Osteoblast (primary cell): ENCODE measurements at places on chromosomes 16 and 17.

DNA sequence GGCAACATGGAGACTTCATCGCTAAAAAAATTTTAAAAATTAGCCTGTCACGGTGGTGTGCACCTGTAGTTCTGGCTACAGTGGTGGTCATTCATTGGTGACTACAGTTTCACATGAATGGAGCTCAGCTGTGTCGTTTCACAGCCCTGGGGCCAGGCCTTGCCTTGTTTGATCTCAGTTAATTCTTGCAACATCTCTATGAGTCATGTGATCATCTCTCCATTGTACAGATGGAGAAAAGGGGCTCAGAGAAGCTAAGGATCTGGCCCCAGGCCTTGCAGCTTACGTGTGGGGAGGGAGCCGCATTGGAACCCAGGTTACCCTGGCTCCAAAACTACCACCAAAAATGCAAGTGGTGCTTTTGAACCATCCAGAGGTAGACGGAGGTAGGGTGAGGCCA, 49.4 kb downstream of the GDE1 start:
- DNase-seq = no peak

- no peak for DNase-seq
Observed at GRCh38 chr16:51035711-51036110, 115.4 kb downstream of the SALL1 start.

DNA sequence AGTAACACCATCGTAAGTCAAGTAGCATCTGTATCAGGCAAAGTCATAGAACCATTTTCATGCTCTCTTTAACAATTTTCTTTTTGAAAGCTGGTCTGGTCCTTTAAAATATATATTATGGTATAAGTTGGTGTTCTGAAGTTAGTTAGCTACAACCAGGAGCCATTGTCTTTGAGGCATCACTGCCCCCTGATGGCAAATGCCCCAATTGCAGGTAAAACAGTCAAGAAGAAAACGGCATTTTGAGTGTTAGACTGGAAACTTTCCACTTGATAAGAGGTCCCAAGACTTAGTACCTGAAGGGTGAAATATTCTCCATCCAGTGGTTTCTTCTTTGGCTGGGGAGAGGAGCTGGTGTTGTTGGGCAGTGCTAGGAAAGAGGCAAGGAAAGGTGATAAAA, 14.1 kb downstream of the TP53 start:
- DNase-seq = no peak

GRCh38 chr16:3992297-3993051, 112.0 kb upstream of the CREBBP start:
- peak; percentile 37 for DNase-seq

GRCh38 chr17:1753767-1754429, 8.0 kb upstream of the SERPINF1 start:
- DNase-seq = peak; percentile 27

- peak; percentile 60 for DNase-seq
Observed at GRCh38 chr16:12323007-12323758, 346.6 kb downstream of the SNX29 start.

- DNase-seq = peak; percentile 65
Observed at GRCh38 chr16:3587547-3588110, 10.4 kb upstream of the NLRC3 start.

DNA sequence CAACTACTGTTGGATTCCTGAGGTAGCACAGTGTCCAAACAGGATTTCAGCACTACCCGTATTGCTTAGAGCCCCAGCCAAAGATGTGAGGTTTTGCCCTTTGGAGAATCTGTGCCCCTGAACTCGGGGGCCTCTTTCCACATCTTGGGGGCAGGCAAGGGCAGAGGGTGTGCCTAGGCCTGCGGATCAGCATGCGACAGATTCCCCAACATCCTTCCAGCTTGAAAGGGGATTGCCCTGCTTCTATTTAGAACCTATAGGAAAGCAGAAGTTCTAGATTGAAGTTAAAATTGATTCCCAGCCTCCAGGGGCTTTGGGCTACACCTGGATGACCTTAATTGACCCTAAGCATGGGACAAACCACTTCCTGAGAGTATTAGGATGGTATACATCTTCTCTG, 19.6 kb downstream of the NOD2 start:
- DNase-seq = no peak

DNA sequence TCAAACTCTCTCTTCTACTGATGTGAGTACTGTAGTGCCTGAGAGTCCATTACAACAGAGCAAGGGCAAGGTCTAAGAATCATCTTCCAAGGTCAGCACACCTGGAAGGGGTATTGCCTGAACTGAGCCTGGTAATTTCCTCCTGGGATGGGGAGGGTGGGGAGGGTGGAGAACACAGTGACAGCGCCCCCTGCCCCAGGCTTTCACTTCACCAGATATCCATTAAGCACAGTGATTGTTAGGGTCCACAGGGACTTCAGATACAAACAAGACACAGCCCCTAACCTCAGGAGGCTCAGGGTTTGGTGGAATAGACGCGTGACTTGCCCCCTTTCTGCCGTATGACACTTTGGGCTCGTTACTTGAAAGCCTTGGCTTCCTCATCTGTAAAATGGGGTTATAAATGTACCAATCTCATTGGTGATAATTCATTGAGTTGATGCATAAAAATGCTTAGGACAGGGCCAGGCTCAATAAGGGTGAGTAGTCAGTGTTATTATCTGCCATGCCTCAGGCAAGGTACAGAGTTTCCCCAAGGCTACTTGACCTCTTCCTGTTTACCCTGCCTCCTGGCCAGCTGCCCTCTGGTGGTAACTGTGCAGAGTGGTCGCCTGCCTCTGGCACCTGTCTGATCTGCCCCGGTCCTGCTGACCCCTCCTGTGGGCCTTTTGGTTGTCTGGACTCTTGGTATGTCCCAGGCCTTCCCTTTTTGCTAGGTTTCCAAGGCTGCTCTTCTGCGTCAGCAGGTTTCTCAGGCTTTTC, 13.1 kb upstream of the BRD7 start:
- no peak for DNase-seq

DNA sequence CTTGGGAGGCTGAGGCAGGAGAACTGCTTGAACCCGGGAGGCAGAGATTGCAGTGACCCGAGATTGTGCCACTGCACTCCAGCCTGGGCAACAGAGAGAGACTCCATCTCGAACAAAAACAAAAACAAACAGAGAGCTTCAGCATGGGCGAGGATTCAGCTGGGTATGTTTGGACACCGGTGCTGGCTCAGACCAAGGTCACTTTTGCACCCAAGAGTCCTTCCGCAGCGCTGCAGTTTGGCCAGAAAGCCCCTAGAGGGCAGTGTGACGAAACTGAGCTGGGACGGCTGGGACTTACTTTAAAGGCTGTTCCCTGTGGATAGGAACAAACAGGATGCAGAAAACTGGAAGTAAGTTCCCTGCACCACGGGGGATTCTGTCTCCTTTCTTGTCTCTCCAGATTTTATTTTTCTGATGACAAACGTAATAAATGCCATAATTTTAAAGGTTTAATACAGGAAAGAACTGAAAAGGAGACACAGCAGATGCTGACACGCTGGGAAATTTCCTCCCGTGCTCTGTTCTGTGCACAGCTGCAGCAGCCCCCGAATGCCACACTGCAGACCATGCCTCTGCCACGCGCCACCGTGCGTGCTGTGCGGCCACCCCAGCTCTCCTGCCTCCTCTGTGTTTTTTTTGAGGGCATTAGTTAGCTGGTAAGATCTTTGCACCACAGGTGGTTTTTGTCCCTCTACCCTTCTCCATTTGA, 25.2 kb upstream of the USP36 start:
- peak; percentile 93 for DNase-seq

DNA sequence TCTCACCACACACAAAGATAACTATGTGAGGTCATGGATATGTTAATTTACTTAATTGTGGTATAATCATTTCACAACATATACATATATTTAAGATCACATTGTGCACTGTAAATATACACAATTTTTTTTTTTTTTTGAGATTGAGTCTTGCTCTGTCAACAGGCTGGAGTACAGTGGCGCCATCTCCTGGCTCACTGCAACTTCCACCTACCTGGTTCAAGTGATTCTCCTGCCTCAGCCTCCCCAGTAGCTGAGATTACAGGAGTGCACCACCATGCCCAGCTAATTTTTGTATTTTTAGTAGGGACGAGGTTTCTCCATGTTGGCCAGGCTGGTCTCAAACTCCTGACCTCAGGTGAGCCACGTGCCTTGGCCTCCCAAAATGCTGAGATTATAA, 11.5 kb upstream of the PRSS54 start:
- DNase-seq = no peak

DNA sequence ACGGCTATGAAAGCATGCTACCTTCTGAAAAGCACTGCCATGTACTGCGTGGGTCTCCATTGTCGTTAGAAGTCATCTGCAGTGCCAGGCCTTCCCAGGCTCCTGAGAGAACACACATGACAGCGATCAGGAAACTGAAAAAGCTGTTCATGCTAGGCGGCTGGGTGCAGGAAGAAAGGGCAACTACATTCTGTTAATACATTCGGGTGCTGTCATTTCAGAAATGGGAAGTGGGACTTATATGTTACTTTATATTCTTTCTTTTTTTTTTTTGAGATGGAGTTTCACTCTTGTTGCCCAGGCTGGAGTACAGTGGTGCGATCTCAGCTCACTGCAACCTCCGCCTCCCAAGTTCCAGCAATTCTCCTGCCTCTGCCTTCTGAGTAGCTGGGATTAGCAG, 19.9 kb downstream of the CFAP20 start:
- no peak for DNase-seq

DNA sequence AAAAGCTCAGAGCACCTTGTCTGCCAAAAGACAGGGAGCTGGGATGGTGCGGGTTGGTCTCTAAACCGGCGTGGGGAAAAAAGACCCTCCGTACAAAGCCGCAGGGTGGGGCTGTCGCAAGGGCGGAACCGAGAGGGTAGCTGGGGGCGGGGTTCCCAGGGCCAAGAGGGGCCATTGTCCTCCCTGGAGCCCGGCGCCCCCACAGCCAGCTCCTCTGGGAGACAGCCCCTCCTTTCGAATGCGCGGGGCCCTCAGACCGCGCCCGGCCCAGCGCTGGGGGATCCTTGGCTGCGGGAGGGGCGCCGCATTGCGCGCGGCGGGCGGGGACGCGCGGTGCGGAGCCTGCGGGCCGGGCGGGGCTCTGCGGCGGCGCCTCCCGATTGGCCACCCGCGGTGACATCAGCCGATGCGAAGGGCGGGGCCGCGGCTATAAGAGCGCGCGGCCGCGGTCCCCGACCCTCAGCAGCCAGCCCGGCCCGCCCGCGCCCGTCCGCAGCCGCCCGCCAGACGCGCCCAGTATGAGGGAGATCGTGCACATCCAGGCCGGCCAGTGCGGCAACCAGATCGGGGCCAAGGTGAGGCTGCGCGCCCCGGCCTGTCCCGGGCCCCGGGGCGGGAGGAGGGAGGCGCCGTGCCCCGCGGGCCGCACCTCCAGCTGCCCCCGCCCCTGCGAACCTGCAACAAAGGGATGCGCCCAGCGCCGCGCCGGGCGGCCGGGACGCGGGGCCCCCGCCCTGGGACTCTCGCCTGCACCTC, at the start of gene TUBB3:
TSS of gene TUBB3 (plus strand) at position 459 of the 756 bp plus-strand sequence. CDS start at position 519, 60 bp downstream.
- peak; percentile 100 for DNase-seq

- no peak for DNase-seq
Observed at GRCh38 chr16:86319585-86320236, 190.6 kb upstream of the FOXF1 start.

- DNase-seq = peak; percentile 69
Observed at GRCh38 chr17:47324224-47325020, 667 bp downstream of the EFCAB13 start.

DNA sequence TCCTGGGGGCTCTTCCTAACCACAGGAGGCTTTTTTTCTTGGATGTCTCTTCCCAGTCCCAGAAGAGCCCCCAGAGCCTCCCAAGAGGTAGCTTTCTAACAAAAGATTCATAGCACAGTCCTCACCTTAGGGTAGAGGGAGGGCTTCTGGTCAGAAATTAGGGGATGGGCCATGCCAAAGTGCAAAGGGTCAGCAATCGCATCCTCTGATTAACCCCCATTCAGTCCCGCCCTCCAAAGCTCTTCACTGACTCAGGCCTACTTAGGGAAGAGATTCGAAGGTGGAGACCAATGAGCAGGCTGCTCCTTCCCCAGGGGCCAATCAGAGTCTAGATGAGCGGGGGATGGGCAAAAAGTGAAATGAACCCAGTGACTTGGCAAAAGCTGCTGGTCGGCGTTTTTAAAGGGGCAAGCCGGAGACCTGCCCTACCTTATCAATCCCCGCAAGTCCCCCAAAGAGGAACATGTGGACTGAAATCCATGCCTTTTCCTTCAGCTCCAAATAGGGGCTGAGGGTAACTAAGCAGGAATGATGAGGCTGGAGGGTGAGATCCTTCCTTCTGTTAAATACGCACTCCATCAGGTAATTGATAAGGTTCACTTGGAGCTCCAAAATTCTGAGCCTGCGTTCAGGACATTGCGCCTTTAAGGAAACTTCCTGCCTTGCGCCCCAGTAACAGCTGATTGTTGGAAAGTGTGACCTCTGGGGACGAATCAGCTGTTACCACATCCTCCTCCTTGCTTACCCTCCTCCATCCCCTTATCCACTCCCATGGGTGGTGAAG, 6.9 kb upstream of the TLCD2 start:
- peak; percentile 99 for DNase-seq

- DNase-seq = no peak
Observed at GRCh38 chr17:48106802-48107136, 797 bp upstream of the SNX11 start.

DNA sequence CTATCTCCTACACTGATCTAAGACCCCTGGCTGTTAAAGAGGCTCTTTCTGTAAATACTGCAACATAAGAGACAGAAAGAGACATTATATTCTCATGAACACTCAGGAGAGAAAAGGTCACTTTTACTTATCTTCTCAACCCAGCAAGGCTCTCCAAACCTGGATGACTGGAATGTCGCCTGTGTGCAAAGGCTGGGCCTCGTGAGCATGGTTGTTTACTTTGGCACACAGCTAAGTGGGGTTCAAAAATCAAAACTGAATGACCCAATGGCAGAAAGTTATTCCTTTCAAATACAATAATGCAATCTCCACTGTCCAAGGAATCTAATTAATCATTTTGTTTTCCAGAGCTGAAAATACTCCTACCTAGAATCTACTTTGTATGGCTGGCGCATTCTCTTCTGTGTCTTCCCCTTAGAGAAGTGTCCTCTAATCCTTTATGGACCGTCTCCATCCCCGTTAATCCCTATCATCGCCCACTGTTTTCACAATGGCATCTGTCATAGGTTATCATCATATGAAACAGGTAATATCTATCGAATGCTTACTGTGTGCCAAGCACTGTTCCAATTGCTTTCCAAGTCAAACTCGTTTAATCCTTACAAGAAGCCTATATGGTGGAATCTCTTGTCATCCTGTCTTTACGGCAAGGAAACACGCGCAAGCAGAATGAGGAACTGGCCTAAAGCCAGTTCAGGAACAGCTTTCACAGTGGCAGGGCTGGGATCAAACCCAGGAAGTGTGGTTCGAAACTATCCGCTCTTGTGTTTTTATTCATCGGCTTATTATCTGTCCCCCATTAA, 1.3 kb downstream of the SLX4 start:
- DNase-seq = no peak

- no peak for DNase-seq
Observed at GRCh38 chr17:81379523-81379942, 15.7 kb upstream of the BAHCC1 start.
